ENCODE measurements at places on chromosomes 2 and 18.

GRCh38 chr2:229412686-229413085 lies 141.6 kb upstream of the PID1 start:
- DNase-seq = no peak

GRCh38 chr2:236507393-236508085 lies 62.1 kb upstream of the ACKR3 start:
- peak; percentile 37 for DNase-seq

GRCh38 chr2:15053542-15053941 lies 421.0 kb downstream of the LRATD1 start:
- DNase-seq = no peak

GRCh38 chr18:76328140-76328539 lies 166.9 kb downstream of the ZNF516 start:
- no peak for DNase-seq

DNA sequence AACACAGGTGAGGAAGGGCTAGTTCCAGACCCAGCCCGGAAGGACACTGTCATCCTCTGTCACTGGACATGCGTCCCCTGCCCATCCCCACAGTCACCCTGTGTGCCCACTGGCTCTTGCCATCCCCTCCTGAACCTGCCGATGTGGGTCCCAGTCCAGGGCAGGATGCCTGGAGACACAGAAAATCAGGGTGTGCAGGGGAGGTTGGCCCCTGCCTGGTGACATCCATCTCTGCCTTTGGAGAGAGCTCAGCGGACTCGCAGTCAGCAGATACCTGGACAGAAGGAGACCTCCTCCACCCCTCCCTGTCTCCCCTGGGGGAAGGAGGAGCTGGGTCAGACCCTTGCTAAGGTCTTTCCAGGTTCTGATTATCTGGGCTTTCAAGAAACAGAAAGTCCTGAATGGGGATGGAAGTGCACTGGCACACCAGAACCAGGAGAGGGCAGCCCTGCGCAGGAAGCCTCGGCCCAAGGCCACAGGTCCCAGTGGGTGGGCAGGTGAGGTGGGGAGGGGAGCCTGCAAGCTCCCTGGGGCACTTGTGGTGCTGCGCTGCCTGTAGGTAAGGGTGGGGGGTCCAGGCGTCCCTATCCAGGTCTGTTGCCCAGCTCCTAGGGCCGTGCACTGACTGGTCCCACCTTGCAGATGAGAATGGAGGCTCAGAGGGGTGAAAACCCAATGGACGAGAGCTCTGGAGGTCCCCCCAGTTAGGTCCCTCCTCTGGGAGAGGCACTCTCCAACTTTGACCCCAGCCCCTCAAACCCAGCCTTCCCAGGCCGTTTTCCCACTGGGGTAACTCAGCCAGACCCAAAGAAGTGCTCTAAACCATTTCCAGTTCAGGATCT lies 9.7 kb upstream of the OTOS start:
- no peak for DNase-seq

- DNase-seq = no peak
Measured at GRCh38 chr2:218557941-218558340, 10.2 kb downstream of the USP37 start.

- DNase-seq = no peak
Measured at GRCh38 chr2:44168681-44169154, at the start of gene PPM1B. TSS of gene PPM1B (plus strand) at chr2:44168875. CDS start at chr2:44201200, 32,325 bp downstream.

- no peak for DNase-seq
Measured at GRCh38 chr2:206979922-206980321, 40.6 kb downstream of the CPO start.

GRCh38 chr2:12685145-12685544 lies 31.6 kb upstream of the TRIB2 start:
- DNase-seq = no peak

GRCh38 chr2:30127016-30127893 lies 19.6 kb upstream of the YPEL5 start:
- DNase-seq = no peak

DNA sequence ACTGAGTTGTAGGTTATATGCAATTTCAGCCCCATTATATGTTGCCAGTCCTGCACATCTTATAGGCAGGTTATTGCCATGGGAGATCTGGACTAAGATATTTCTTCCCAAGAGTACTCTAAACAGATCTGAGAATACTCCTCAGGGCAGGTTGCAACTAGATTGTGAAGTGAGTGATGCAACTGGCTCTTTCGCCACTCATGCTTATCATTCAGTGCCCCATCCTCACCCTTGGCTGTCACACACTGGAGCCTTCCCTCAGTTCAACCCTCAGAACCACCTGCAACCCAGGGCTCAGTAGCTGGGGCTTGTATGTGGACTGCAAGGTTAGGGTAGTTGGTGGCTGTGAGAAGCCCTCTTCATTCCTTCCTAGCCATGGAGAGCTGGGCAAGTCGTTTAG lies 14.1 kb downstream of the MERTK start:
- no peak for DNase-seq

GRCh38 chr2:238907717-238908173 lies 59.9 kb downstream of the TWIST2 start:
- no peak for DNase-seq

- no peak for DNase-seq
Measured at GRCh38 chr18:12930376-12930775, 17.4 kb upstream of the SEH1L start.

- no peak for DNase-seq
Measured at GRCh38 chr2:17620841-17621240, 80.3 kb downstream of the VSNL1 start.

DNA sequence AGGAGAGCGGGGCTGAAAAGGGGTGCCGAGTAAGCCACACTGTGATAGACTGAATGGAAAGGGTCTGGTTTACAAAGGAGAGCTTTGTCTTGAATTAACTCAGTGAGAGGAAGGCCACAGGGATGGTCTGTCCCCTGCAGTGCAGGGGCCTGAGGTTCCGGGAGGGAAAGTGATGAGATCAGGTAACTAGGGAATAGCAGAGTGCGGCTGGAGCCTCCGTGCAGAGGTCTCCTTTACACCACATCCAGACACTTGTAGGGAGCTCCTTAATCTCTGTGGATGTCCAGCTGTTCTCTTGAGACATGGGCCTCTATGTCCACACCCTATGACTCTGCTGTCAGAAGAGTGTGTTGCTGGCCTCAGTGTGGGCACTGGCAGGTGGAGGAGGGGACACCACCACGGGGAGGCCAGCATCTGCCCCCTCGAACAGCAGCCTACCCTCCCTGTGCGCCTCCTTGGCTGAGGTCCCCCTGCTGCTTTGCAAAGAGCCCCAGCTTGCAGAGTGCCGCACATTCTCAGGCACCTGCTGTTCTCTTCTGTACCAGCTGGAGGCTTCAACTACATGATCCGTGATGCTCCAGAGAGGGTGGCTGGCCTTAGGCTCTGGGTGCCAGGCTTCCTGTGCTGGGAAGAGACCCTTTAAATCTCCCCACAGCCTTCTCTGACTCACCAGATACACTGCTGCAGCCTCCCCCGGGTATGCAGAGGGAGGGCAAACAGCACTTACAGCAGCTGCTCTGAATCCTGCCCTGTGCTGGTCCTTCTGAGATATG lies 25.9 kb downstream of the ENOSF1 start:
- no peak for DNase-seq

- DNase-seq = no peak
Measured at GRCh38 chr18:78972385-78972918, 7.2 kb upstream of the SALL3 start.

GRCh38 chr2:69774984-69775982 lies 33.3 kb downstream of the ANXA4 start:
- peak; percentile 49 for DNase-seq

GRCh38 chr18:62617793-62618591 lies 95.2 kb downstream of the ZCCHC2 start:
- DNase-seq = no peak

- no peak for DNase-seq
Measured at GRCh38 chr2:10166676-10167292, 44.2 kb downstream of the RRM2 start.

DNA sequence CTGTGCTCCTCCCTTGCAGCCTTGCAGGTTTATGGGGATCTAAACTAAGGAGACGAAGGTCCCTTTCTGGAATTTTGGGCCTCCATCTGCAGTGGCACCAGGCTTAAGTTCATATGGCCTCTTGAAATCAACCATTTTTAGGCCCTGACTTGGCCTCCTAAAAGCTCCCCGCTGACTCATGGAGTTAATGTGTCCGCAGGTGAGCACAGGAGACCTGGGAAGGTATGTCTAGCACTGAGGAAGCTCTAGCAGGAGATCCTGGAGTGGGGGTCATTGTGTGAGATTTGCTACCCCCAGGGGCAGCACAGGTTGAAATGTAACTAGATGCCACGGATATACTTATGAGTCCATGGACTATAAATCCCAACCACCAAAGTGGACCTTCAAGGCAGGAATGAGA lies 95.9 kb upstream of the CELF4 start:
- DNase-seq = no peak

- DNase-seq = no peak
Measured at GRCh38 chr2:197641666-197642065, 33.7 kb downstream of the RFTN2 start.

GRCh38 chr2:66729416-66730330 lies 294.7 kb downstream of the MEIS1 start:
- no peak for DNase-seq

DNA sequence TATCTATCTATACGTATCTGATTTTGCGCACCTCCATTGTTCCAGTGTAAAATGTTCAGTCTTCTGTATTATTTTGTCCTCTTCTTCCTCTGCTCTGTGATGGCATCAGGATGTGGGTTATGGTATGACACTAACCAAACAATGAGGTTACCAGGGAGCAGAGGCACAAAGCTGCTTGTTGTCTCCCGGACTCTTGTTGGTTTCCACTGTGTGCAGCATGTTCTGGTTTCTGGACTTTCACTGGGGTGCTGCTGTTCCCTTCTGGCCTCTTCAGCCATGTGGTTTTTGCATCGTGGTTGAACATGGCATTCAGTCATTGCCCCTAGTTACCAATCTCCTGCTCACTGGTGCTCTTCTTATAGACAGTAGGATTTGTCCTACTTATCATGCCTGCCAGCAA lies 665.9 kb downstream of the CBLN2 start:
- DNase-seq = no peak

GRCh38 chr2:130892793-130893785 lies 56.4 kb downstream of the ARHGEF4 start:
- no peak for DNase-seq

DNA sequence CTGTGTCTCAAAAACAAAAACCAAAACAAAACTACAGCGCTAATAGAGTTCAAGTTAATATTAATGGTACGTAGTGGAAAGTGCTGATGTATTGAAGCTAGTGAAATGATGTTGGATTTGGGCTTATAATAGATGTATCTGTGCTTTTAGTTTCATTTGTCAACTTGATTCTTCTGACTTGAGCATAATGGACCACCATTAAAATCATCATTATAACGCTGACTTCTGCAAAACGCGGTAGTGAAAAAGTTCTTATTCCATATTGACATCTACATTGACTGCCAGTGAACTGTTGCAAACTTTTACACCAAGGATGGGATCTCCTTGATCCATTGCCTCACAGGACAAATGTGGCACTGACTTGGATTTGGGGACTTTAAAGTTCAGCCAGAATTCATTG lies 85.0 kb downstream of the LPIN1 start:
- no peak for DNase-seq

DNA sequence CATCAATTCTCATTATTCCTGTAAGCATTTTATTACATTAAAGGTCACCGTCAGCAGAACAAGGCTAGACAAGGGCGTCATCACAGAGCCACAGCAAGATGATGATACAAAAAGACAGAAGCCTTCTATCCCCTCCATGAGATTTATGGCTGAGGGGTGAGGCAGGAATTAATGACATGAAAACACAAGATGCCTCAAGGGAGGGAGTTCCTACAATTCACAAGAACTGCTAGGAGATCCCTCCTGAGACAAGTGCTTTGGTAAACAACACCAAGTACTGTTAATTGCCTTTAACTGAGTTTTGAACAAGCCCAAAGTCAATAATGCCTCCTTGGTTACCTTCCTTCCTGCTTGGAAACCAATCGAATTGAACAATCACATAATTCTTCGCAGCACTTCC lies 14.1 kb downstream of the ADD2 start:
- no peak for DNase-seq
